NCI-H510A (cell line): ENCODE measurements at places on chromosomes 11 and 22.

DNA sequence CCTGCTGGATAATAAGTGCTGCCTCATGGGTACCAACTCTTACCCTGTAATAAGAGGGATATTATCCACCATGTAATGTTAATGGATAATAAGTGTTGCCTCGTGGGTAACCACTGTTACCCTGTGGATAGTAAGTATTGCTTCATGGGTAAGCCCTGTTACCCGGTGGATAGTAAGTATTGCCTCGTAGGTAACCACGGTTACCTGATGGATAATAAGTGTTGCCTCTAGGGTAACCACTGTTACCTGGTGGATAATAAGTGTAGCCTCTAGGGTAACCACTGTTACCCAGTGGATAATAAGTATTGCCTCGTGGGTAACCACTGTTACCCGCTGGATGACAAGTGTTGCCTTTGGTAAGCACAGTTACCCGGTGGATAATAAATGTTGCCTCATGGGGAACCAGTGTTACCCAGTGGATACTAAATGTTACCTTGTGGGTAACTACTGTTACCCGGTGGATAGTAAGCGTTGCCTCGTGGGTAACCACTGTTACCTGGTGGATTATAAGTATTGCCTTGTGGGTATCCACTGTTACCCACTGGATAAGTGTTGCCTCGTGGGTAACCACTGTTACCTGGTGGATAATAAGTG, 18.6 kb upstream of the NXPE4 start:
- no peak for DNase-seq

GRCh38 chr11:33652431-33652830, 48.2 kb downstream of the C11orf91 start:
- no peak for DNase-seq

GRCh38 chr11:128105950-128106349, 481.4 kb downstream of the ETS1 start:
- DNase-seq = no peak

DNA sequence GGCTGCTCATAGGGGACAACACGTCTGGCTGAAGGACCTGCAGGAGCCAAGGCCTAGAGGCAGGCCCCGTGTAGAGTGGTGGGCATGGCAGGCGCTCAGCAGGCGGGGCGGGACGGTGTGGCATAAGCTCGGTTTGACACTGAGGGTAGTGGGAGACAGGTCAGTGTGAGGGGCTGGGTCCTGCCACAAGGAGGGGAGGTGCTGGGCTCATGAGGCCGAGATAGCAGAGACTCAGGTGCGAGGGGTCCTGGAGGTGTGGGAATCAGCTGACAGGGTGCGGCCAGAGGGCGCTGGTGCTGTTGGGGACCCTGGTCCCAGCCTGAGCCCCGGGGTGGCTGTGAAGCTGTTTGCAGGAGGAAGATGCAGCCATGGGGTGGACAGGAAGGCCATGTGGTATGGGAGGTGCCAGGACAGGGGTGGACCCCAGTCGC, 6.7 kb downstream of the SLC22A12 start:
- no peak for DNase-seq

DNA sequence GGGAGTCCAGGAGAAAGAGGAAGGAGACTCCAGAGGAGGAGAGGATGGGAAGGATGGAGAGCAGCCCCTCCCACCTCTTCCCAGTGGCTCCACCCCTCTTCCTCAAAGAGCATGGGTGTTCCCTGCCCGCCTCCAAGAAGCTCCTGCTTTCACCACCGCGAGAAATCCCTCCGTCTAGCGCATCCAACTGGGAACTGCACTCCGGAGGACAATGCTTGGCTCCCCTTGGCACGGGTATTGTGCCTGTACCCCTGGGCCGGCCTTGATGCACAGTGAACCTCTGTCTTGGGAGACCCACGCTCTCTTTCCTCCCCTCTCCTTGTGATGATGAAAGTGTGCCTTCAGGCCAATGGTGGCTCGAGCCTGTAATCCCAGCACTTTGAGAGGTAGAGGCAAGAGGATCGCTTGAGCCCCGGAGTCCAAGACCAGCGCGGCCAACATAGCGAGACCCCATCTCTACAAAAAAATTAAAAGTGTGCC, 14.9 kb upstream of the ADA2 start:
- DNase-seq = no peak

- DNase-seq = no peak
Observed at GRCh38 chr11:57307666-57308270, 17.0 kb downstream of the TNKS1BP1 start.

DNA sequence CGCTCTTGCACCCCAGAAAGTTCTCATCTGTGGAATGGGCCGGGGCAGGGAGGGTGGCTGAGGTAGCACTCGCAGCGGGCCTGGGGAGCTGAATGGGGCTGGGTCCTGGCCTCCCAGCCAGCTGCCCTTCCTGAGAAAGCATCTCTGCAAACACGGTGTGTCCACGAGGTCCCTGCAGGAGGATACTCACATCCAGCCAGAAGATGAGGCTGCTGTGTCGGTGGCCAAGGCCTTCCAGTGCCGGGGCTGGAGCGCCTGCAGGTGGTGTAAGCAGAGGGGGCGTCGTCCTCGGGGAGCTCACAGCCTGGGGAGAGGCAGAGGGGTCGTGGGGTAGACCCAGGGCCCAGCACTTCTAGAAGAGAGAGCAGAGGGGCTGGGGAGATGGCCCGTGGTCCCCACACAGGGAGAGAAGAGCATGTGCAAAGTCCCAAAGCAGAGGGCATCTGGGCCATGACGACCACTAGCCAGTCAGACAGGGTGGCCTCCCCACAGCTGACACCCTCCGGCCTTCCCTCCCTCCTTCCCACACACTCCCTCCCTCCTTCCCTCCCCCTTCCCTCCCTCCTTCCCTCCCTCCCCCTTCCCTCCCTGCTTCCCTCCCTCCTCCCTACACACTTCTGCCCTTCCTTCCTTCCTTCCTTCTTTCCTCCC, 97.9 kb downstream of the WNT7B start:
- DNase-seq = no peak

GRCh38 chr11:6705905-6706535, 22.9 kb upstream of the MRPL17 start:
- no peak for DNase-seq

- DNase-seq = peak; percentile 10
Observed at GRCh38 chr22:41535244-41535643, 9.0 kb downstream of the POLR3H start.

GRCh38 chr11:47387944-47388696, 9.8 kb upstream of the SPI1 start:
- no peak for DNase-seq

GRCh38 chr11:64677441-64678023, 45.5 kb downstream of the NRXN2 start:
- DNase-seq = no peak

DNA sequence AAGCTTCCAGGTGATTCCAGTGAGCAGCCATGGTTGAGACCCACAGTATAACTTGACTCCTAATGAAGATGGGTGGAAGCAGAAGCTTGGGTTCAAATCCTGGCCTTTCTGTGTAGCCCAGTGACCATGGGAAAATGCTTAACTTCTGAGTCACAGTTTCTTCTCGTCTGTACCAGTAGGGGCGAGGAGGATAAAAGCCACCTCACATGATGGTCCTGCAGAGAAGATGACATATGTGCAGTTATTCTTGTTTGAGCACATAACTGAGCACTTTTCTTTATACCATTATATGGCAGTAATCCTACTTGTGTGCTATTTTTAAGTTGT, 4.9 kb downstream of the TMEM109 start:
- no peak for DNase-seq

DNA sequence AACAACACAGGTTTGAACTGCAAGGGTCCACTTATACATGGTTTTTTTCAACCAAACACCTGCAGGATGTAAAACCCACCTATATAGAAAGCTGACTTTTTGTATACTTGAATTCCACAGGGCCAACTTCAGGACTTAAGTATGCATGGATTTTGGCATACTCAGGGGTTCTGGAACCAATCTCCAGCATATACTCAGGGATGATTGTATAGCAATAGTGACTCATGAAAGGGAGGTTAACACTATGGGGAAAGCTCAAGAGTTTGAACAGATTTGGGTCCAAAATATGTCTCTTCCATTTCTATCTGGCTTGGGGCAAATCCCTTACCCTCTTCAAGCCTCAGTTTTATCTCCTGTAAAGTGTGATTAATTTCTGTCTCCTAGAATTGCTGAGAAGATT, 94.9 kb downstream of the MICAL2 start:
- DNase-seq = no peak

DNA sequence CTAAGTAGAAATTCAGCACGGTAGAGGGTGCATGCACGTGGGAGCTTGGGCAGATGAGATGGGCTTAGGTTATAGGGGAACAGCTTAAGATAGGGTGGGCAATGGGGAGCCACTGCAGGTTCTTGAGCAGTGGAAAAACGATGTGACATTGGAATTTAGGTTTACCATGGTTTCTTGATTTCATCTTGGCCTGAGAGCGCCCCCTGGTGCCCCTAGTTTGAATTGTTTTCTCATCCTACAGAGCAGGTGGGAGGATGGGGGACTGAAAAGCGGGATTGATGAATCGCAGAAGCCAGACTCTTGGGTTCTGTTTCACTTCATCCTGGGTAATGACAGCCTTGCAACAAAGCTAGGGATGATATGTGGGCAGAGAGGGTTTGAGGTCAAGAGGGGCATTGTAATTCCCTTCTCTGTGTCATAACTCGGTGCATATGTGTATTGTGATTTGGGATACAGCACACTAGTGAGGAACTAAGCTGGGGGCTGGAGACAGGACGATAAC, 6.7 kb upstream of the MCAM start:
- DNase-seq = peak; percentile 17

DNA sequence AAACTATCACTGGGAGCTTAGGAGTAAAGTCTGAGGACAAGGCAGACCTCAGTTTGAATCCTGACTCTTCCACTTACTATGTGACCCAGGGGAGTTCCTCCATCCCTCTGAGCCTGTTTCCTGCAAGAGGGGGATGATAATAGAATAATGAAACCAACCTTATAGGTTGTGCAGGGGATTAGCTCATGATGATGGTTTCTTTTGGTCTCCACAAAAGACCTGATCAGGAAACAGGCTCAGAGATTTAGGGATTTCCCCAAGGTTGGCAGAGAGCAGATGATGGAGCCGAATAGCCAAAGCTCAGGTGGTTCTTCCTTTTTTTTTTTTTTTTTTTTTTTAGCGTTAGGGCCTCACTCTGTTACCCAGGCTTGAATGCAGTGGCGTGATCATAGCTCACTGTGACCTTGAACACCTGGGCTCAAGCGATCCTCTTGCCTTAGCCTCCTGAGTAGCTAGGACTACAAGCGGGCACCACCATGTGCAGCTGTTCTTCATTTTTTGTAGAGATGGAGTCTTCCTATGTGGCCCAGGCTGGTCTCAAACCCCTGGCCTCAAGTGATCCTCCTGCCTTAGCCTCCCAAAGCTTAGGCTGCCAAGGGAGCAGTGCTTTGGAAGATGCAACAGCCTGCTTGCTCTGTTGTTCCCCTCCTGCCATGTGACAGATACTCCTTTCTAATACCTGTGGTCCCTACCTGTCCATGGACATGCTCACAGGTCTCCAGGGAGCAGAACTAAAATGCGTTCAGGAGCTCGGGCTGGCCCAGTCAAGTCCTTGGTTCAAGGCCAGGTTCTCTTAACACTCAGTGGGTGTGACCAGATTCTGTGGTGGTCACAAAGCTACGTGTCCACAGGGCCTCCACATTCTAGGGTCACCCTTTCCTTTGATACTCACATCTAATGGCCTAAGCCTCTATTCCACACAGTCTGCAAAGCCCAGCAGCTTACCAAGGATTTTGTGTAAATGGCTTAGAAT, 22.3 kb downstream of the PATZ1 start:
- no peak for DNase-seq

GRCh38 chr11:690738-691633, 4.0 kb downstream of the DEAF1 start:
- no peak for DNase-seq

GRCh38 chr22:22933100-22933806, 45.6 kb downstream of the IGLL5 start:
- no peak for DNase-seq

DNA sequence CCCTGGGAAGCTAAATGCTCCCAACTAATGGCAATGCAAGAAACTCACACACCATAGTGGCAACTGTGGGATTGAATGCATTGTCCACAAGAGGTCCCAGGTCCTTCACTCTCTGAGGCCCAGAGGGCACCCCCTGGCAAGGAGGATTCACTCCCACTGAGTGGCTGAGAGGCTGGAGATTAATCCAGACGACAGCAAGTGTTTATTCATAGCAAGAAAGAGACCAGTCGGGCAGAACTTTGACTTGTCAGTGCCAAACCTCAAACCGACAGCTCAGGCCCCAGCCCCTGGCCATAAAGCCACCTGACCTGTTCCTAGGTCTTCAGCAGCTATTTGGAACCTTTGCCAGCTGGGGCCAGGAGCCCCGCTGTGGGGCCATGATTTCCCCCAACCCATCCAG, 54.5 kb upstream of the MPEG1 start:
- DNase-seq = no peak

DNA sequence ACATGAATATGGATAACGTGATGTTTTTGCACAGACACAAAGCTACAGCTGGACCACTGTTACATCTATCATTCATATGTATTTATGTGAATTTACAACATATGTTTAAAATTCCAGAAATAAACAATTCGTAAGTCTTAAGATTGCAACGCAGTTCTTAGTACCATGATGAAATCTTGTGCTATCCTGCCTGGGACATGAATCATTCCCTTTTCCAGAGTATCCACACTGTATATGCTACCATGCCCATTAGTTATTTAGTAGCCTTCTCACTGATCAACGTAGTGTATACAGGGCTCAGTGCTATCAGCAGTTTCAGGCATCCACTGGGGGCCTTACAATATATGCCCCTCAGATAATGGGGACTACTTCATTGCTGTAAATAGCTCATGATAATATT, 4.3 kb downstream of the ATL3 start:
- DNase-seq = no peak

DNA sequence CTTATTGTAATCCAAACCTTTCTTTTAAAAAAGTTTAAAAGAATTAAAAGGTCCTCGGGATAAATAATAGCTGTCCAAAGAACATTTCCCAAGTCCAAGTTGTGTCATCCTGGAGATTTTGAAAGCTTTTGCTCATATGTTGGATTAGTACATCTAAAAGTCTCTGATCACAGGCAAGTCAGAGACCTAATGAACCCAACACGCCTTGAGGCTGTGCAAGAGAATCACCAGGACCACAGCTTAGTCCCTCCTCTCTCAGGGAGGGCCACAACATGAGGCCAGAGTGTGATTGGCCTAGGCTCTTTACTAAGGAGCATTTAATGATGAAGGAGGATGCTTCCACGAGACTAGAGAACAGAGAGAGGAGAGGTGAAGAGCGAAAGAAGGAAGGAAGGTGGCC, 98.7 kb upstream of the OR5AK2 start:
- DNase-seq = no peak

- DNase-seq = no peak
Observed at GRCh38 chr11:102426000-102426399, 26.6 kb downstream of the TMEM123 start.

GRCh38 chr22:46104881-46105493, 45.3 kb upstream of the PPARA start:
- DNase-seq = no peak

- no peak for DNase-seq
Observed at GRCh38 chr11:93846411-93846810, 4.0 kb downstream of the VSTM5 start.

GRCh38 chr11:110435780-110436717, 6.3 kb downstream of the FDX1 start:
- no peak for DNase-seq
